ENCODE measurements at places on chromosomes 2 and 18.

DNA sequence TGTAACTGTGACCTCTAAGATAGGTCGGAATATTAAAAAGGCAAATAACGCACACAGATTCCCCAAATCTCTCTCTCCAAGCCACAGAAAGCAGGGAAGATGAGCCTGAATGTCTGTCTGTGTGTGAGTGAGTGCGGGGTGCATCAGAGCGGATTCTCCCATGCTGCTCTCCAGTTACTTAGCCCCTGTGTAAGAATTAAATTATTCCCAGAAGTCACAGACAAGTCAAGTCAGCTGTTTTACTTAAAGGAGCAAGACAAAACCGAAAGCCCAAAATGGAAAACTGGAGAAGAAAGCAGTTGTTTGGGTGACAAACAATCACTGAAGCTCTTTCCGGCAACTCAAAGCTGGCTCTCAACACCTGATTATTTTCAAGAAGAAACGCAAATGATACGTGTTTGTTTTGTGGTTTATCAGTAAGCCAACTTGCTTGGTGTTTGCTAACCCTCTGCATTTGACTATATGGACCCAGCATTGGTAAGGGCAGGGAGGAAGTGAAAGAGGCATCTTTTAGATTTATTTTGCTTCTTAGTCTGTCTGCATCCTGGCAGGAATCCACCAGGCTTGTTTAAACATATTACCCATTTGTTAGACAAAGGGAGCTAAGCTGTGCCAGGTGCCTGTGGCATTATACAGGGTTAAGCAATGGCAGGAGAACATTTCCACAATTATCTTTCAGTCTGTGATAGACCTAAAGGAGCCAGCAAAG, 121.5 kb upstream of the CREB1 start:
- DNase-seq: no peak

- DNase-seq: no peak
These were observed 470 bp upstream of the FAP start for GRCh38 chr2:162243715-162244114.

DNA sequence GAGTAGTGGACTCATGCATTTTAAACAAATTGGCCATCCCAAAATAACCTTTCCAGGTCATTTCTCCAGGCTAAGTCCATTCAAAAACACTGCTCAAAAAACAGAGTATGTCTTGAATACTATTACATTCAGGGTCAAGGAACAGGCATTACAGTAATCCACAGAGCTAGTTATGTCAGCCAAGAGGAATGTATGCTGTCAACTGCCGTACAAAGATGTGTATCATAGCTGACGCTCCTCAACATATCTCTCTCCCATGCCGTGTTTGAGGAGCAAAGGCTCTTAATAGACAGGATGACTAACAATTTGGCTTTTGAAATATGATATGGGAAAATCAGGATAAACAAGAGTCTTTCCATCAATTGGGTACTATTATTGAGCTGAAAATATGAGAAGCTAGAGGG, 68.8 kb upstream of the KCTD1 start:
- DNase-seq: no peak

GRCh38 chr18:69097349-69097748, 299.5 kb downstream of the CCDC102B start:
- no peak for DNase-seq

GRCh38 chr2:189328848-189329245, 112.4 kb upstream of the WDR75 start:
- no peak for DNase-seq

GRCh38 chr2:99106913-99107312, 34.6 kb upstream of the C2orf15 start:
- DNase-seq: no peak

DNA sequence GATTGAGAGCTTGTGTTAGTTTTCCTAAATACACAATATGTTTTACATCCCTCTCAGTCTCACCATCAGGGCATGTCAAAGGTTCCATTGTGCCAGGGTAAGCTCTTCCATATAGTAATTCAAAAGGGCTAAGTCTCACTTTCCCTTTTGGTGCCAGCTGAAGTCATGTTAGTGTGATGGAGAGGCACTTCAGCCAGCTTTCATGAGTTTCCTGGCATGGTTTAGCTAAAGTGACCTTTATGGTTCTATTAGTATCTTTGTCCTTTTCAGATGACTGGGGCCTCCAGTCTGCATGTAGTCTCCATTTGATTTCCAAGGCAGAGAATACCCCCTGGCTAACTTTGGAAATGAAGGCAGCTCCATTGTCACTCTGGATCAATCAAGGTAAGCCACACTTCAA, 27.2 kb downstream of the NAT8 start:
- no peak for DNase-seq

- DNase-seq: no peak
These were observed 61.1 kb downstream of the ANTXR1 start for GRCh38 chr2:69073928-69074570.

DNA sequence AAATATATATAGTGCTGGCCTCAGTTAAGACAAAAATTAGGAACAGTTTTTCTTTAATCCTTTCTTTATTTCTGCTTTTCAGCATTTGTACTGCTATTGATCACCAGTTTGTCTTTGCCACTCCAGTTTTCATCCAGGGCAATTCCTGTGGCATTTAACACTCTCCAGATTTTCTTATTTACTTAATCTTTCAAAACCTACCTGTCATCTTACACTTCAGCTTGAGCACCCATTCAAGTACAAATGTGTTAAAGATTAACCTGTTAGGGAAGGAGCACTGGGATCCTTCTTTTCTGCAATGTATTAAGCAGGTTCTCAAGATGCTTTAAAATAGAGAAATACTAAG, 101.8 kb upstream of the SCN1A start:
- no peak for DNase-seq

GRCh38 chr18:49514577-49514976, 27.5 kb upstream of the C18orf32 start:
- no peak for DNase-seq

GRCh38 chr2:182652326-182652725, 63.7 kb upstream of the DNAJC10 start:
- DNase-seq: no peak

- DNase-seq: no peak
These were observed 66.7 kb upstream of the TTN start for GRCh38 chr2:178873912-178874311.

- no peak for DNase-seq
These were observed 52.4 kb downstream of the LIMS1 start for GRCh38 chr2:108586631-108587030.

GRCh38 chr18:421247-422155, 79.0 kb downstream of the COLEC12 start:
- DNase-seq: no peak

GRCh38 chr2:8258406-8258805, 423.4 kb upstream of the ID2 start:
- no peak for DNase-seq

DNA sequence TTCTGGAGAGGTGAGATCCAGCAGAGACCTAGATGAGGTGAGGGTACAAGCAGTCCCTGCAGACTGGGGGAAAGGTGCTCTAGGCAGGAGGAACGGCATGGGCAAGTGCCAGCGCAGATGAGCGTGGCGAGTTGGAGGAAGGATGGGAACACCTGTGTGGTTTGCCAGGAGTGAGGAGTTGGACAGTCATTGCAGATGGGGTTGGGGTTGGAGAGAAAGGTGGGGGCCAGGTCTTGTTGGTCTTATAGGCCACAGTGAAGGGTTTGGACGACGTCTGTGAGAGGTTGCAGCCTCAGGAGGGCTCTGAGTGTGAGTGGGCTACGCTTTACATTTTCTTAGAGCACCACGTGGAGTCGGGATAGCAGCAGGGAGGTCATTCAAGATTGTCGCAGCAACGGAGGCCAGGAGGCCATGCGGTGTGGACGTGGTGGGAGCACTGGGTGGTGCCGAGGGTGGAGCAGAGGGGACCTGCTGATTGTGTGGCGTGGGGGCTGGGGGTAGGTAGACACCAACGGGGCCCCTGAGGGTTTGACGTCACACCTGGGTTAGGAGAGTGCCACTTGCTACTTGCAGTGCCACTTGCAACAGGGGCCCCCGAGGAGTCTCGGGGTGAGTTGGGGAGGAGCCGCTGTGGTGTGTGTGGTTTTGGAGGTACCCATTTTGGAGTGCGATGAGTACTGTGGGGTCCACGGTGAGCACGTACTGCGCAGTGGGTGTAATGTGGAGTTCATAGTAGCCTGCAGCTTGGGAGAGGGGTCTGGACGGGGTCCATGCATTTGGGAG, 66.2 kb downstream of the LPIN1 start:
- DNase-seq: no peak

DNA sequence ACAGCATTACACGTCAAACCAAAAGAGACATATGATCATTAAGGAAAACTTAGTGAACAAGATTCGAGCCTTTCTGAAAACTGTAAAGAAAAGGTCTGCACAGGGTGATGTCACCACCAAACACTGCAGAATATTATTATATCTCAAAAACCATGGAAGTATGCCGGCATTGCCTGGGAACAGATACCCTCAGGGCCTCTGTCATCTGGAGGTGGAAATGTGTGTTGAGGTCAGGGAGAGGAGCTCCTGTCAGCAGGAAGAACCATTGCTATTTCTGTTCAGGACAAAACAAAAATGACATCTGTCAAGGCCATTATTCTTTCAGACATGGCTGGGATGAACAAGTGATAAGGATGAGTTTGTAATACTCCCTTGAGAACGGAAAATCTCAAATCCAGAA, 365.9 kb upstream of the TRIB2 start:
- DNase-seq: no peak

DNA sequence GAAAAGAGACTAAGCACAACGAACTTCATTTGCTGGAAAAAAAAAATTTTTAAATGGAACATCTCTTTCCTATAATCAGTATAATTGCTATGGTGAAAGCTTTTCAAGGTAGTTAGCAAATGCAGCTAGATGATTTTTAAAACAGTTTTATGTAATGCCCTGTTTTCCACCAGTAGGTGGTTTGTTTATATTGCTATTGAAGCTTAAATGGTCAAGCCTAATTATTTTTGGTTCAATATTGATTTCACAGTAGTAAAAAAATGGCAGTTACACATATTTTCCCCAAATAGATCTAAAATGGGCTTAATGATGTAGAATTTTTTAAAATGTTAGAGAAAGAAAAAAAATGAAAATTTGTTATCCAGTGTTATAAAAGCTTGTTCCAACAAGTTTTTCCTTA, 70.2 kb downstream of the CDH19 start:
- DNase-seq: no peak

DNA sequence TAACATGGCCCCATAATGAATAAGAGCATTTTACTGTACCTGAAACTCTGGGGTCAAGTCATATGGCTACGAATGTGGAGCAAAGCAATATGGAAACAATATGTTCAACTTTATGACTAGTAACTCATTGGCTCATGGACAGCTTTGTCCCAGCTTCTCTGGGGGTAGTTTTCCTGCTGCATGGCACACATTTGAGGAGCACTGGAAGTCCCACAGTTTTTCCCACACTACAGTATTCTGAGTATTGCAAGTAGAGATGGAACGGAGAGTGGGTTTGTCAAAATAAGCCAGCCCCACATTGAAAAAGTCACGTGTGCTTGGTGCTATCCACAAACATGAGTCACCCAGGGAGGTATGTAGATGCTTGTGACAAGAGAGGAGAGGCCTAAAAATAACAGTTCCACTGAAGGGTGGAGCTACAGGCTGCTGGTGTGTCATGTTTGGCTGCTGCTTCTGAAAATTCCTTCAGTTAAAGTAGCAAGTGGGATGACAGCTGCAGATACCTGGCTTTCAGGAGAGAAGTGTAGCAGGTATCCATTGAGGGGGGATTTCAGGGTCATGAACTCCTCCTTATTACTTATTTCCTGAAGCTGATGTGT, 48.2 kb upstream of the CTAGE1 start:
- no peak for DNase-seq

DNA sequence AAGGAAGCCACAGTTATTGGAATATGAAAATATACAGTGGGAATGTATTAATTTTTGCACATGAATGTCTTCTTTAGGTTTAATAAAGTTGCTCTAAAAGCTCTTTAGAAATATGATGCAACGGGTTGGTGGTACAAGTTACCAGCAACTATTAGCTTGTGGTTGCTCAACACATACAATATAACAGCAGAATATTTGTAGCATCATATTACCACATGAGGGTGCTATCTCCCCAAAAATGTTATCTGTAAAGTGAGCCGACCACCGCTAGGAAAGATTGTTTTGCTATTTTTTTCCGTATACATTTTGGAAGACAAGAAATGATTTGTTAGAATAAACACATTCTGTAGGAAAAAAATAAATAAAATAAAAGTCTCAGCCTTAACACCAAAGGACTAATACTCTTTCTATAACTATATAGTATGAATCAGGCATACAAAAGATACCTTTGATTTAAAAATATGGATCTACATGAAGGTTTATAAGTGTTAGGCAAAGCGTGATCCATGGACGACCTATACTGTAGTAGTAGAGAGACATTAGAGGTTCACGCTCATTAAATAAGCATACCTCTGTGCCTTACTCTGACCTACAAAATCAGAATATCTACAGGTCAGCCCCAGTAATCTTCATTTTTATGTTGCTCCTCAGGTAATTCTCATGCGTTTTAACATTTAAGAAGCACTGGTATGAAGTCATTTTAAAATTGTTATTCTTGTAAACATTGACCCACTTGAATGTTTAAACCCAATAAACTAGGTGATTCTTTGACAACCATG, 1110.6 kb upstream of the ACVR2A start:
- DNase-seq: no peak

GRCh38 chr2:188042412-188042811, 249.3 kb upstream of the GULP1 start:
- DNase-seq: no peak

- no peak for DNase-seq
These were observed 305.8 kb downstream of the PIEZO2 start for GRCh38 chr18:10843565-10843964.

GRCh38 chr2:176997792-176998169, 214.8 kb upstream of the HNRNPA3 start:
- DNase-seq: no peak

- DNase-seq: no peak
These were observed 442.1 kb upstream of the MEX3C start for GRCh38 chr18:51639541-51639940.

DNA sequence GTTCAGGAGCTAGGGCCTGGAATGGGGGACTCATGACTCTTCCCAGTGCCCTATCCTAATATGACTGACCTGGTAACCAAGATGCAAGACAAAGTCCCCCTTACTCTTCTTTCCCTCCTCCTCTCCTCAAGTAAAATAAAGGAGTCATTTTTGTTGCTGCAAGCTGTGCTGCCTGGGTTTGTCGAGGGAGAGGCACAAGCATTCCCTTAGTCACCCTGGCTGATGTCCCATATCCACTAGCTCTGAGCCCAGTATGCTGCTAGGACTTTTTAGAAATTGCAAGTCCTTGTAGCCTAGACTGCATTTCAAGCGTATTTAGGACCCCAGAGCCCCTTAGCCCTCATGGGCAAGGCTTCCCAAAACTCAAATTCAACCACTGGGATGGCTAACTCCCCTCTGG, 338.5 kb upstream of the SETBP1 start:
- no peak for DNase-seq

GRCh38 chr18:78363556-78364387, 615.8 kb upstream of the SALL3 start:
- DNase-seq: no peak

DNA sequence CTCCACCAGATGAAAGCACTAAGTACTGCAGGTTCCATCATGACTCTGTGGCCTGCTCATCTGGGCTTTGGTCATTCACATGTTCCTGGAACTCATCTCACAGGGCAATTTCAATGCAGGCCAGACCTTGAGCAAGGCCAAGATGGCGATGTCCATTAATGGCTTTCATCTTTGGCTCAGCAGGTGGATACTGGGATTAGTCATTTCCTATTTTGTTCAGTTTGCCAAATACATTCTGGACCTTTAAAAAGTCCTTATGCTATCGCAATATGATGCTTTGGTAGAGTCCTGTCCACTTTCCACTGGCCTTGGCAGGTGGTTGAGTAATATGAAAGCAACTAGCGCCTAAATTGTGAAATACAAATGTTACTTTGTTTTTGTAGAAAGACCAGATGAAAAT, 170.1 kb upstream of the REV1 start:
- DNase-seq: no peak

- DNase-seq: peak; percentile 36
These were observed 173.8 kb downstream of the ICOS start for GRCh38 chr2:204110338-204110741.

All from activated T-helper 9 cell treated with anti-CD3 and anti-CD28 coated beads, Interleukin-2, amount 50 U/mL, for 16 hours (primary cell).